SJCRH30 (cell line): ENCODE measurements at places on chromosomes 16 and 17. TPM values are rescaled to one million over a fixed set of nuclear protein-coding genes. Genes with fewer than 3 reads are reported as not detected.

CIBAR2 gene
- total RNA-seq, result 0.04 and 0.41 TPM in 2 replicates

DNA sequence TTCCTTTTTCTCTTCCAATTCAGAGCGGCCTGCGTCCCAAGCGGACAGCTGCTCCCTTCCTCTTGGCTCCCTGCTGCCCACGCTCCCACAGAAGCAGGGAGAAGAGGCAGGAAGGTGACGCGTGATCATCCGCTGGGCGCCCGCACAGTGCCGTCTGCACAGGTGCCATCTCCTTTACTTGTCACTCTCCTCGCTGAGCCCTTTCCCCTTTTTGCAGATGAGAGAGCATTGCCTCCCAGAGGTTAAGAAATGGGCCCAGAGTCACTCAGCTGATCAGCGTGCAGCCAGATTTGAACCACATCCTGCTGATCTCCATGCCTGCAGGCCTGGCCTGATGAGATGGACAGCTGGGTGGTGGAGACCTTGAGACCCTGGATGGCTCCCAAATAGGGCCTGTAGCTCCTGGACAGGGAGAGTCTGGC, 299.8 kb downstream of the SEC14L1 start:
- peak overlapping the region; percentile 81 for H3K27ac ChIP-seq
- DNase-seq, result peak; percentile 92
- no peak overlapping the region for H3K4me3 ChIP-seq

GRCh38 chr16:68823401-68824135, 19.8 kb upstream of the TANGO6 start:
- no peaks in the 10 kb centered on the region for H3K4me1 ChIP-seq
- H3K4me3 ChIP-seq, result no peak overlapping the region
- H3K27ac ChIP-seq, result no peak overlapping the region; the same call in 1 of the 2 replicates
- no peaks in the 10 kb centered on the region for H3K36me3 ChIP-seq

DNA sequence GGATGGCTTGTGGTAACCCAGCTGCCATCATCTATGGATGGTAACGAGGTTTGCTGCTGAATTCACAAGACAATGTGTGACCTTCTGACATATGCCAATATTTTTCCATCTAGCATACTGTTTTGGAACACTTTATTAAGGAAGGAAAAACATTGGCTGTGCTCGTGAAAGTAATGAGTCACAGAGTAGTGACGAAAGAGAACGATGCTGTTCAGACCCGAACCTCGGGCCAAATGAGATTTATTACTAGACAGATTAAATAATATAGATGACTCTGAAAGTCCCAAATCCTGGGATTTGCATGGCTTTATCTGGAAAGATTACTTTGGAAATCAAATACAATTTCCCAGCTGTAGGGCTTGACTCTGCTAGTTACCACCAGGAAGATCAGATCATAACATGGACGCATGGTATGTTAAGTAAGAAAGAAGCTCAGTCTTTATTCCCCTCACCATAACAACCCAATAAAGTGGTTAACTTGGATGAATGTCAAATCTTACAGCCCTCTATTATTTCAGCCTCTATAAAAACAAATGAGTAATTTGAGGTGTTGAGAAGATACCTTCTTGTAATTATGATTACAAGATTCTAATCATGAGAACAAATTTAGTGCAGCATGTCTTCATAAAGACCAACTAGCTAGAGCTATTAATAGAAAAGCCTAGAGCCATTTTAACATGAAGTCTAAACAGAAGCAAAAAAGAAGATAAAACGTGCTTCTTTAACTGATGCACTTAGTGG, 32.6 kb downstream of the ERN1 start:
- peaks cover 9% of the 10 kb centered on the region for H3K4me1 ChIP-seq
- H3K4me3 ChIP-seq, result no peak overlapping the region
- no peak for DNase-seq

- no peak overlapping the region for H3K27ac ChIP-seq
- no peaks in the 10 kb centered on the region for H3K36me3 ChIP-seq
- H3K4me3 ChIP-seq, result no peak overlapping the region
- DNase-seq, result no peak
- H3K27me3 ChIP-seq, result no peaks in the 10 kb centered on the region
- H3K4me1 ChIP-seq, result no peaks in the 10 kb centered on the region
Measured at GRCh38 chr16:73159296-73159695, 111.4 kb upstream of the ZFHX3 start.

DNA sequence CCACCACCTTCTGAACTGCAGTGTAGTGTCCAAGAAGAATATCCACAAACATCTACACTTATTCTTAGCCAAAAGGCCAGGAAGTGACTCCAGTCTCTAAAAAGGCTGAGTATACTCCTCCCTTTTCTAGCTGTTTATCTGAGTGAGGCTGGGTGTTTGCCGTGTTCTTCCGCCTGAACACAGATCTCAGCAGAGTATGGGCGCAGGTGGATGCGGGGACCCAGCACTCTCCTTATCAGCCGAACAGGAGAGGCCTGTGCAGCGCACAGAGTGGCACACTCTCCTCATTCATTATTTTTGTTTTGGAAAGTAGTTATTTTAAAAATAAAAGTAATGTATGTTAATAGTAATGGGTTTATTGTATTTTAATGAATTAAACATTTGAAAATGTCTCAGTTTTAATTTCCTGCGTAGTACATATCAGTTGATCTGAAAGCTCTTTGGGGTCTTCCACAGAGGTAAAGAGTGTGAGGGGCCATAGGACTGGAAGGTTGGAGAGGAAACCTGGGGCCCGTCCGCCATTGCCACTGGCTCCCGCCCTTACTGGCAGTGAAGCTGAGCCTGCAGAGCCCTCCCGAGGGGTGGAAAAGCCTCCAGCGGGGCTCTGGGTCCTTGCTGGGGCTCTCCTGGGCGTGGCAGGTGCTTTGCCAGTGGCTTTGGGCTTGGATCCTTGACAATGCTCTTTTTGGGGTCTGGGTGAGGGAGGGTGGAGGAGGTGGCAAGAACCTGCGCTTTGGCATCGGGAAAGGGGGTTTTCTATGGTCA, 53.8 kb downstream of the PDPK1 start:
- no peak for DNase-seq
- no peaks in the 10 kb centered on the region for H3K27me3 ChIP-seq
- H3K4me3 ChIP-seq, result no peak overlapping the region
- no peak overlapping the region for H3K27ac ChIP-seq
- H3K36me3 ChIP-seq, result 0 out of 2 replicates have a peak, but pooled peaks cover 2% of the 10 kb centered on the region
- H3K4me1 ChIP-seq, result peaks cover 4% of the 10 kb centered on the region; the same call in 1 of the 2 replicates
